ENCODE measurements at places on chromosomes 11 and 22. TPM values are rescaled to one million over a fixed set of nuclear protein-coding genes. Genes with fewer than 3 reads are reported as not detected.

- no peak for DNase-seq
- no peak overlapping the region for H3K27ac ChIP-seq
- peaks cover 26% of the 10 kb centered on the region for H3K4me1 ChIP-seq
- H3K4me3 ChIP-seq = no peak overlapping the region
- no peaks in the 10 kb centered on the region for H3K27me3 ChIP-seq
Observed at GRCh38 chr22:50621356-50621880, 6.5 kb downstream of the ARSA start.

GRCh38 chr22:36536717-36537116, 7.8 kb upstream of the EIF3D start:
- H3K4me1 ChIP-seq = no peaks in the 10 kb centered on the region
- no peaks in the 10 kb centered on the region for H3K27me3 ChIP-seq
- H3K4me3 ChIP-seq = no peak overlapping the region
- H3K27ac ChIP-seq = no peak overlapping the region
- no peaks in the 10 kb centered on the region for H3K36me3 ChIP-seq

DNA sequence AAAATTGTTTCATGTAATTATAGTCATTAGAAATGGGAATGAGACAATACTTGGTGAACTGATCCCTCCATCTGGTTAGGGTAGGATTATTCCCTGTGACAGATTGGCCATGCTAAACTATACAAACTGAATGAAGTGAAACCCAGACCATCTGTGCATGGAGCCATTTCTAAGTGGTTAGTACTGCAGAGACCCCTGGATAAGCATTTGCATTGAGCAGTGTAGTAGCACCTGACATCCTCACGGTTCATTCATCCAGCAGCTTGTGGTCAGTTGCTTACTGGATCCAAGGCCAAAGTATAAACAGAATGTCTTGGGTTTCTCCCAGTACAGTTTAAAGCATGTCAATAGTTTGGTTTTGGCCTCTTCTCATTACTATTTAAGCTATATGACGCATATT, 93.8 kb upstream of the ARHGAP42 start:
- H3K27me3 ChIP-seq = no peaks in the 10 kb centered on the region
- no peak overlapping the region for H3K27ac ChIP-seq
- H3K36me3 ChIP-seq = no peaks in the 10 kb centered on the region
- H3K4me1 ChIP-seq = no peaks in the 10 kb centered on the region

- no peak for DNase-seq
- H3K27me3 ChIP-seq = no peaks in the 10 kb centered on the region
- no peaks in the 10 kb centered on the region for H3K36me3 ChIP-seq
- no peaks in the 10 kb centered on the region for H3K4me1 ChIP-seq
- H3K4me3 ChIP-seq = no peak overlapping the region
- no peak overlapping the region for H3K27ac ChIP-seq
Observed at GRCh38 chr11:36478700-36479329, 31.3 kb downstream of the TRAF6 start.

DNA sequence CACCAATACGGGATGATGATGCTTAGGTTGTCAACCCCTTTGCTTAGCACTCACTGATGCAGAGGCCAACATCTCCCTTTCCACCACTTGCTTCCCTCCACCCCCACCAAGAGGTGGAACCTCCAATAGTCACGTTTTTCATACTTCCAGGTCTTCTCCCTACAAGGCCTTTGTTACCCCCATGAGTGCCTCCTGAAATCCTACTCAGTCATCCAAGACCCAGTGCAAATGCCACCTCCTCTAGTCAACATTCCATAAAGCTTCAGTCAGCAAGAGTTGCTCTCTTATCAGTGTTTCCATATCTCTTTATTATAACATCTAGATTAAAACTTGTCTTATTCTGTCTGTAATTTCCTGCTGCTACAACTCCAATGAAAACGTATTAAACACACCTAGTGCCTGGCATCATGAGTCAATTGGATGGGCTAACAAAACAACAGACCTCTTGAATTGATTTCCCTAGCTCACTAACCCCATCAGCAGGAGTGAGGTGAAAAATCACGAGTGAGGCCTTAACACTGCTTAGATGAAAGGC, 370.7 kb upstream of the CCDC90B start:
- no peaks in the 10 kb centered on the region for H3K27me3 ChIP-seq
- H3K4me1 ChIP-seq = peaks cover 6% of the 10 kb centered on the region
- peak overlapping the region; percentile 41 for H3K27ac ChIP-seq
- no peak overlapping the region for H3K4me3 ChIP-seq
- peak; percentile 27 for DNase-seq

DNA sequence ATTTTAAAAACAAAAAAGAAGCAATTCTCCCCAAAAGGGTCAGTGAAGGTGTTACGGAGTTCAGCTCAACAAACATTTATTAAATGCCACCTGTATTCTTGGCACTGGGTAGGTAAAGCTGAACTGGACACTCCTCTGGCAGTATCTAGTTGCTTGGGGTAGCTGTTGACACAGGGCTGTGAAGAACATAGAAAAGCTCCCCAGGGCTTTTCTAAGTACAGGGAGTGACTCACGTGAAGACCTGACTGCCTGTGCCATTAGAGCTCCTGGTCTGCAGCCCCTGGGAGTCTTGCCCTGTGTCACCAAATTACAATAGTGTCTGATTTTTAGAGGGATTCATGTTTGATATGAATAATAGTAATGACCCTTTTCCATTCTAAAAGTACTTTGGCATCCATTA, 43.6 kb downstream of the COA4 start:
- peaks cover 7% of the 10 kb centered on the region for H3K36me3 ChIP-seq
- H3K4me3 ChIP-seq = no peak overlapping the region
- no peak for DNase-seq
- H3K4me1 ChIP-seq = no peaks in the 10 kb centered on the region
- no peaks in the 10 kb centered on the region for H3K27me3 ChIP-seq

DNA sequence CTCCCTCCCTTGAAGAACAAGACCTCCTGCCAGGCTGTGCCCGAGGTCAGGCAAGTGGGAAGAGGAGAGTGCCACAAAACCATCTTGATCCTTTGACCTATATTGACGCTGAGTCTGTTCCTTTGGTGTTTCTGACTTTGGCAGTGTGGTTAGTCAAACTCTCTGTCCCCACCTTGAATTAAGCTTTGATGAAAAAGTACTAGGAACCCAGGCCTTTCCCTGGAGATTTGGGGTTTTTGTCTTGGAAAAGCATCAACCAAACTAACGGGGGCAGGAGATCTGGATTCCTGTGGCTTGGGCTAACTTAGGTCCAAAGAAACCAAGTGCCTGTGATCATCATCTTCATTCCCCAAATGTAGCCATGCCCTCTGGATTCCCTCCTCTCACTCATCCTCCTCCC, 40.4 kb downstream of the ARFGAP2 start:
- peaks cover 17% of the 10 kb centered on the region for H3K4me1 ChIP-seq
- no peak for DNase-seq
- no peak overlapping the region for H3K4me3 ChIP-seq
- H3K36me3 ChIP-seq = no peaks in the 10 kb centered on the region
- no peak overlapping the region for H3K27ac ChIP-seq

XKR3 gene
- total RNA-seq = not detected

SCGB2A2 gene
- total RNA-seq = not detected

PGM2L1 gene
- total RNA-seq = 5.0 TPM

RAG2 gene
- 0.20 TPM for total RNA-seq

Measured in thyroid gland (tissue), 4 donors.